ENCODE measurements at places on chromosomes 13 and 19. TPM values are rescaled to one million over a fixed set of nuclear protein-coding genes. Genes with fewer than 3 reads are reported as not detected.
A peak's percentile ranks its signal among the peaks of the same experiment; 100 is the strongest.

OR7C1 gene
- not detected for total RNA-seq

NCAN gene
- 0.31 TPM for total RNA-seq

ZNF135 gene
- 7.8 TPM for total RNA-seq

RNF225 gene
- total RNA-seq = 1.5 TPM

KASH5 gene
- total RNA-seq = not detected

TMEM272 gene
- total RNA-seq = 0.13 TPM

CD70 gene
- not detected for total RNA-seq

FFAR3 gene
- not detected for total RNA-seq

VAV1 gene
- total RNA-seq = 2.3 TPM

DENND1C gene
- total RNA-seq = 0.57 TPM

CELF5 gene
- total RNA-seq = not detected

ZNF560 gene
- total RNA-seq = not detected

APOC4 gene
- total RNA-seq = not detected

- ATAC-seq = no peak
Measured at GRCh38 chr19:50328873-50329145, 368 bp downstream of the KCNC3 start.

GRCh38 chr19:50173127-50173526 is 10.0 kb upstream of the IZUMO2 start:
- no peak for ATAC-seq

DNA sequence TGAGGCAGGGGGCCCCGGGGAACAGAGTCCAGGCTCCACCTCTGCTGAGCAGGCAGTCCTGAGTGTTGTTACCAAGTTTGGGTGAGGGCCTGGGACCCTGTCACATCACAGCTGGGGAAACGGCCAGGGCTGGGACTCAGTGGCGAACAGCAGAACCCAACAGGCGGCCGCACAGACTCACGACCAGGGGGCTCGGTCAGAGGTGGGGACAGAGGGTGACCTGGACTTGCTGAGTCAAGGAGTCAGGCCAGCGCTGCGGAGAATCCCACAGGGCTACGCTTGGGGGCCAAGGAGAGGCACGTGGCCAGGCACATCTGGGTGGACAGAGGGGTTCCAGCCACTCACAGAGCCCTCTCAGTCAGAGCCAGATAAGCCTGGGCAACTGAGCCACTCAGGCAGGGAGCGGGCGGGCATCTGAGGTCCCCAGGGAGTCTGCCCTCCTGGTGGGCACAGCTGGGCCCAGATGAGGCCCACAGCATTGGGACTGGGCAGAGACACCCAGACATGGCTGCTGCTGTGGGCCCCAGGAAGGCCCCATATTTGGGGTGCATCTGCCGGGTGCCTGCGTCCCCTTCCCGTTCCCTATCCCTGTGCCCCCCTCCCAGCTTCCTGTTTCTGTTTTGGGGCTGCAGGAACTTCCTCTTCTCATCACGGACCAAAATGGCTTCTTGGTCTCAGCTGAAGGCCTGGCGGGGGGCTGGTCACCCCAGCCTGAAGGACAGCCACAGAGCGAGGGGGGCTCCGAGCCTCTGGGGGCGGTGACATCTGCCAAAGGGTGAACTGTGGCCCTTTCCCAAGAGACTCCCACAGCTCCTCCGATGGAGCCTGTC is 34.0 kb downstream of the CEBPA start:
- ATAC-seq = no peak

DNA sequence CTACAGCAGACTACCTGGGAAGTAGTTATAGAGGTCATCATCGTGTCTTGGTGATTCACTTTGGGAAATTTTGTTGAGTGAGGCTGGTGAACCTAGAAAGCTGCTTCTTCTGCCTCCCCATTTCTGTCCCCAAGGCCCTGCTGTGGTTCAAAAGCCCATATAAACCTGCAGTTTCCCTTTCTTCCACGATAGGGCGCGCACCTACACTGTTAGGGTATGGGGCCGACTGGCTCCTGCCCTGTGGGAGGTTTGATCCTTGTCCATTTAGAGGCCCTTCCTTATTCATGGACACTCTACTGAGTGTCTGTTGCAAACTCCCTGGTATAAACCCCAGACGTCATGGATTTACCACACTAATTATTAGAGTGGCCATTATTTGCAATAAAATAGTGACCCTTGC is 191.8 kb downstream of the GGACT start:
- ATAC-seq = no peak

DNA sequence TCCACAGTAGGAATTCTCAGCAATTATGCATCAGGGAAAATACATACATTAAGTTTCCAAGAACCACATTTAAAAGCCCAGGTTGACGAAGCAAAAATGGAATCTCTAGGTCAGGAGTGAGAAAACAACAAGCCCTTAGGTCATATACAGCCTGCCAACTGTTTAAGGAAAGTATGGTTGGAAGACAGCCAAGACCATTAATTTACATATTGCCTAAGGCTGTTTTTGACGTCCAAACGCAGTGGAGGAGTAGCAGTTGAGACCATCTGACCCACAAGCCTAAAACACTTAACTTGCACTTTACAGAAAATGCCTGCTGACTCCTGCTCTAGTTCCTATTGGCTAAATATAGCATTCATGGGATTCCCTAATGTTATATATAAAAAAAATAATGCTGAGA is 299.0 kb downstream of the ITGBL1 start:
- ATAC-seq = no peak

DNA sequence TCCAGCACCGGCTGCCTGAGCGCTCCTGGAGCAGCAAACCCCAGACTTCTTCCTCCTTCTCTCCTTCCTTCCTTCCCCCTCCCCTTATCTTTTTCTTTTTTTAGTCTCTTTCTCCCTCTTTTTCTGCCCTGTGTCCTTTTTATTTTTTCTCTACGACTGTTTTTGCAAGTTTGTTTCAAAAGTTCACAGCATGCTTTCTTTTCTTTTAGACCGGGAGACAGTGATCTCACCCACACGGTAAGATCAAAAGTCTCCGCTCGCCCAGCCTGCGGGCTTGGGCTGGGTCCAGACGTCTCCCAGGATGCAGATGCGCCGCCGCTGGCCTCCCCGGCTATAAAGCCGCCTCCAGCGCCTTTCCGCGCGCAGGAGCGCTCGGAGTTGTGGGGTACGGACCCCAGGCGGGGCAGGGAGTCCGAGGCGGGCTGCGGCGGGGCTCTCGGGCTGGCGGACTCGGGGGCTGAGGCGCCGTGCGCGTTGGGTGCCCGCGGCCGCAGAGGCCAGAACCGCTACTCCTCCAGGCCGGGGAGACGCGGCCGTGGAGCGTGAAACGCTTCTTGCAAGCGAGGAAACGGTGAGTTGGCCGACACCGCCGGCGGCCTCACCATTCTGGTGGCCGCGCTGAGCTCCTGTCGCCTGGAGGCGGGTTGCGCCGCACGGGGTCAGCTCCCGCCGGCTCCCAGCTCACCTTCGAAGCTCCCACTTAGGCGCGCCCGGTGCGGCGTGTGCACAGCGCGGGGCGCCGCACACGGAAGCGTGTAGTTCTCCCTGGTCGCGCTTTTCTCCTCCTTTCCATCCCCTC is 2.0 kb upstream of the TSHZ3 start:
- ATAC-seq = no peak

- peak; percentile 14 for ATAC-seq
Measured at GRCh38 chr19:11338569-11339253, 746 bp downstream of the RAB3D start.

DNA sequence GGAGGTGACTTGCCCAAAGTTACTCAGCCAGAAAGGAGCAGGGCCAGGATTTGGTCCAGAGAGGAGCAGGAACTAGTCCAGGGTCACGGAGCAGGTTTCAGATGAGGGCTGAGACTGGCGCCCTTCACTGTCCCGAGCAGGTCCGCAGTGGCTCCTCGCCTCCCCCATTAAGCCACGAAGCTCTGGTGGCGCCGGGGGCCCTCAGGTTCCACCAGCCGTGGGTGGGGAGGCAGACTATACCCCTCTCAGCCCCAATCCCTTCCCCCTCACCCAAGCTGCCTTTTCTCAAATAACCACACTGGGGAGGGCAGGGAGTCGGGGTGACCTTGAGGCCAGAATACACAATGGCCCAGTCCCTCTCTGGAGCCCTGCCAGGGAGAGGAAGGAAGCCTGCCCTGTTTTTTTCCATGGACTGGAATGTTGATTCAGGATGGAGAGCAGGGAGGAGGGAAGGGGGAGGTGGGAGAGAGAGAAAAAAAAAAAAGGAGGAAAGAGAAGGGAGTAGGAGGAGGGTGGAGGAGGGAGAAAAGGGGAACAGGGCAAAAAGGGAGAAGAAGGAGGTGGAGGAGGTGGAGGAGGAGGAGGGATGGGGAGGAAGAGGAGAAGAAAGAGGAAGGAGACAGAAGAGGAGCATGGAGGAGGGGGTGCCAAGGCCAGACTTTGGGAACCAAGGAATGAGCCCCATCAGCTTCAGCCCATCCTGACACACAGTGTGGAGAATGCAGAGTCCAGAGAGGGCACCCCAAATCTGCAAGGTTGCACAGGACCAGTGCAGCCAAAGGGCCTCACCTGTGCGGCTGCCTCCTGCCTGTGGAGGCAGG is 19.7 kb downstream of the CEACAM16 start:
- peak; percentile 83 for ATAC-seq

DNA sequence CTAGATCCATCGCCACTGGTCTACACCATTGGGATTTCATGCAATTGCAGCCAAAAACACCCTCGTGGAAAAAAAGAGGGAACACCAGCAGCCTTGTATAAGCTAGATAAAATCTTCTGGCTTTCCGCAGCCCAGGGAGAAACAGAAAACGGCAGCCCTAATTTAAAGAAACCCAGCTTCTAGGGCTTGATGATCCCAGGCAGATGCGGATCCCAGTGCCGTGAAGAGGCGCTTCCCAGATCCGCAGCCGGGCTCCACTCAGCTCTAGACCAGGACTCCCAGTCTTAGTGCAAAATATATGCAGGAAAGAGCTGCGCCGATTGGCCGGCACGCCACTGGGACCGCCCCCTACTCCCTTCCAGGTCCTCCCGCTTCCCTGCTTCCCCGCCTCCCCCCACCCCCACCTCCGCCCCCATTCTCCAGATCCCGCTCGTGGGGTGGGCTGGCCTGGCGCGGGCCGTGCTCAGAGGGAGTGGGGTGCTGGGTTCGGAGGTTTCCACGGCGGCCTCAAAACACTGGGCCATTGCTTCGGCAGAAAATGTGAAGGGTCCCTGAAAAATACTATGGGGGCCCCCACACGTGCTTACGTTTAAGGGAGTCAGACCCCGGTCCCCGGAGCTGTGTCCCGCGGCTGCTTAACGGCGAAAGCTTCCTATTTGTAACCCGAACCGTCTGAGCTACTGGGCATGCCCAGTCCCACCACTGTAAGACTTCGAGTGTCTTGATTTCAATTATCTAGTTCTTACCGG is 63.1 kb downstream of the SERP2 start:
- peak; percentile 92 for ATAC-seq

- no peak for ATAC-seq
Measured at GRCh38 chr13:95455782-95456181, 96.7 kb upstream of the CLDN10 start.

DNA sequence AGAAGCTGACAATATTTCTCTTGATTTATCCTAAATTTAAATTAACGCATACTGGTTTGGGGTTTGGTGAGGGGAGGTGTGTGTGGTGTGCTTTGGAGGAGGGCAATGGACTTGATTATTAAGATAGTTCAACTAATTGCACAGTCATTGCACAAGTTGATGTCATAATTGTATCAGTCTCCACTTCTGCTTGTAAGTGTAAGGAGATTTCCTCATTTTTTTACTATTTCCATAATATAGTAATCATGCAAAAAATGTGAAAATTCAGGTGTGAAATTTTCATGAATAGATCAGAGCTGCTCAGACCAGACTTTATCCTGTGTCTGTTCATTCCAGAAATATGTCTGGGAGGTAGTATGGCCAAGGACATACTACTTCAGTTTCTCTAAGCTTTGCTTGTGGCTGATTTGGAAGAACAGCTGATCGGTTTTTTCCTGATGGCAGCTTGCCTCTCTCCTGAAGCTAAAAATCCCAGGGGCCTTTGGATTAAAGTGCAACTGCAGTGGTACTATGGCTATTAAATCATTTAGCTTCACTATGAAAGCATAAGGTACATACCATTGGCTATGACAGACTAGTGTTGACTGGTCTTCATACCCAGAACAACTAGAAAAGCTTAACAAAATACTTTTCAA is 201.8 kb upstream of the MIR17HG start:
- no peak for ATAC-seq

DNA sequence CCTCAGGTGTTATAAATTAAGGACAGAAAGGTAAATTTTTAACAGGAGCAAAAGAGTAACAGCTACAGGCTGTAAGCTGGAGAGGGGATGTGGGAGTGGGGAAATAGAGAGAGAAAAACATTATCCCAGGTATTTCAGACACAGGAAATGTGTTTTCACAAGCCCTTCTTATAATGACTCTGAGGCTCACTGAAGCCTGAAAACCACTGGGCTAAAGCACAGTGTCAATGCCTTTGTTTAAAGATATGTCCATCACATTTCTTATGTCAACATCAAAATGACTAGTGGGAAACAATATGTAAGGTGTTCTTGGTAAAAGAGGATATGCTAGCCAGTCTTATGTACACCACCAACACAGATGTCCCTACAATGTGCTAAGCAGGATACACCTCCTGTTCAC is 365.9 kb downstream of the FGF14 start:
- ATAC-seq = no peak

GRCh38 chr19:4704317-4704673 is 19.3 kb downstream of the DPP9 start:
- ATAC-seq = no peak

DNA sequence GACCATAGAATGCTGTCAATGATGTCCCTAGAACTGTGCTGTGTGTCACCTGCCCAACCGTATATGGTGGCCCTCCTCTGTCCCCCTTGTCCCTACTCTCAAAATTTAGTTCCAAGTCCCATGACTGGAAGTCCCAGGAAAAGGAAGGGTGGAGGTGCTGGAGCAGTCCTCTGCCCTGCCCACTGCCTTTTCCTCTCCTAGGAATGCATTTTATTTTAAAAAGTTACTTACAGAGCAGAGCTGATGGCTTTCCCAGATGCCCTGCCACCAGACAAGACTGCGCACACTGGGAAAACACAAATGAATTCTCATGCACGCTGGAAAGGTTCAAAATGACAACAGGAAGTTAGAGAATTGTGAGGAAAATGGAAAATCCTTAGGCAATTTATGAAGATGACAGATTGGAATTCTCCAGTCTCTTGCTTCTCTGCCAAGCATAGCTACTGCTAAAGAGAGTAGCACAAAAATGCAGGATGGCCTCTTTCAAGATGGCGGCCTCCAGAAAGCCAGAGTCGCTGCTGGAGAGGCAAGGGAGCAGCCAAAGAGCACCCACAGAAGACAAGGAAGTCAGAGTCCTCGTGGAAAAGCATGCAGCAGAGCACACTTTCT is 117.1 kb upstream of the TSC22D1 start:
- no peak for ATAC-seq

DNA sequence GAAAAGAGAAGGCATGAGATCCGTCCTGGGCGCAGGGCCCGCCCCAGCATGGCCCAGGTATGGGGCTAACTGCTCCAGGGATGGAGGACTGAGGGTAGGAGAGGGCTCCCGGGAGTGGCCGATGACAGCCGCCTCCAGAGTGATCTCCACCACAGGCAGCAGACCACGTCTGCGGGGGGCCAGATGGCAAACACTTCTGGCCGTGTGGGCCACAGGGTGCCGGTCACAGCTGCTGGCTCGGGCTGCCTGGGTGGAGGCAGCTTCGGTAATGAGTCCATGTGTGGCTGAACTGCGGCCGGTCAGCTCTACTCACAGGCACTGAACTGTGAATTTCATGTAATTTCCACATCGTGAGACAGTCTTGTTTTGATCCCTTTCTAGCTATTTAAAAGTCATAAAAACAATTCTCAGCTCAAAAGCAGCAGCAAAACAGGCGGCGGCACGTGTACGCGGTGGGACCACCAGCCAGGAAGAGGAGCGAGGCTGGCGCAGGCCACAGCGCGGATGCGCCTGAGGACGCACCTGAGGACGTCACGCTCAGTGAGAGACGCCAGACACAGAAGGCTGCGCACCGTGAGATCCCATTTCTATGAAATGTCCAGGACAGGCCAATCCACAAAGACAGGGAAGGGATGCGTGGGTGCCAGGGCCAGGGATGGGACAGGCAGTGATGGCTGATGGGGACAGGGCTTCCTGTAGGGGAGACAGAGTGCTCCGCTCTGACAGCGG is 4.0 kb downstream of the LSM7 start:
- no peak for ATAC-seq

All from gastroesophageal sphincter (tissue), 4 donors.